DMS153 (cell line): ENCODE measurements at places on chromosomes 6 and 20.
A peak's percentile ranks its signal among the peaks of the same experiment; 100 is the strongest.

GRCh38 chr6:27911956-27912446 is at the start of gene OR2B2:
Gene OR2B2, minus strand, starts transcription at chr6:27912396. Its CDS starts 77 bp downstream, at chr6:27912319.
- no peak for DNase-seq

GRCh38 chr6:167663784-167664443 is 162.8 kb upstream of the AFDN start:
- DNase-seq: no peak

- DNase-seq: no peak
Observed at GRCh38 chr6:32087574-32088486, 21.3 kb downstream of the TNXB start.

DNA sequence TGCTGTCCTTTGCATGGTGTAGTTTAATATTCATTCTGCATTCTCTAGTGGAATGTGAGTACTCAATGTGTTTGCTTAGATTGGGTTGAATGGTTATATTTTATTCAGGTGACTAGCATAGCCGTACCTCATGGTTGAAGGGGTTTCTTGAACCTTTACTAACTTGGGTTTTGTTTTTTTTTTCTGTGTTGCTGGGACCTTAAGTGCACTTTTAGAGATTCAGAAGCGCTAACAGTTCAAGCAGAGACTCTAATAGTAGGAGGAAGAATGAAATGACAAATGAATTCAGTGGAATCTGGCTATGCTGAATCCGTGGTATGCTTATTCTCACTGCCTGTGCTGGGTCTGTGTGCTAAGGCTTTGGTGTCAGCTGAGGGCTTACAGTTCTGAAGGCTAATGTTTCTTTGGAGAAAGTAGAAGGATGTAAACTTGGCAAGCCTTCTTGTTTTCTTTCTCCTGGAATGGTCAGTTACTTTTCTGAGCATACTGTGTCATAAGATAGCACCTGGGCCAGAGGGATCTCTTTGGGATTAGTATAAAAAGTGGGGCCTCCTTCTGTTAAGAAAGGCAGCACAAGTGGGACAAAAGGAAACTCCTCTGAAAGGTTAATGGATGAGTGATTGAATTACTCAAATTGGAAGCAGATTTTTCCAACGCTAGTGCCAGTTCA is 28.7 kb downstream of the RNF144B start:
- DNase-seq: no peak

GRCh38 chr6:11853678-11854407 is 75.2 kb upstream of the ADTRP start:
- no peak for DNase-seq

- no peak for DNase-seq
Observed at GRCh38 chr20:922781-923180, 6.6 kb upstream of the ANGPT4 start.

DNA sequence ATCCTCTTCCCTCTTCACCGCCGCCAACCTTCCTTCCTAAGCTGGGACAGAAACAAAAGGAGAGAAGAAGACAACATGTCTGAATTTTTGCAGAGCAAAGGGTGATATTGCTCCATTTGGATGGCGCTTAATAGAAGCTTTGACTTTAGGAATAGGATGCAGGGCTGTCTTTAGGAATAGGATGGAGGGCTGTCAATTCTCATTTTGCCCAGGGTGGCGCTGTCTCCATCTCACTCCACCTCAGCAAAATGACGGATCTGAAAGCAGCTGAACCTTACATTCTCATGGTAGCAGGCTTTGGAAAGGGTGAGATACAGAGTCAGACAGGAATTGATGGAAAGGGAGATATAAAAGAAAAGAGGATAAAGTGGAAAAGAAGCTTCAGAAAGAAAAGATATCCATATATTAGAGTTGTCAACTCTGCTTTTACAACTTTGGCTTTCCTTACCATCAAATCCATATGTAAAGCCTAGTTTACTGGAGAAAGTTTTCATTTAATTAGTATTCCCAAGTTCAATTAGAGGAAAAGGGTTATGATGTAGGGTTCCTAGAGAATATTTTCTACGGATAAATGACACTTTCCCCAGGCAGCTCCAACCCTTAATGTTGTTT is 2.4 kb downstream of the MTCL3 start:
- DNase-seq: peak; percentile 71

- DNase-seq: no peak
Observed at GRCh38 chr6:51472745-51473487, 614.5 kb downstream of the PKHD1 start.

DNA sequence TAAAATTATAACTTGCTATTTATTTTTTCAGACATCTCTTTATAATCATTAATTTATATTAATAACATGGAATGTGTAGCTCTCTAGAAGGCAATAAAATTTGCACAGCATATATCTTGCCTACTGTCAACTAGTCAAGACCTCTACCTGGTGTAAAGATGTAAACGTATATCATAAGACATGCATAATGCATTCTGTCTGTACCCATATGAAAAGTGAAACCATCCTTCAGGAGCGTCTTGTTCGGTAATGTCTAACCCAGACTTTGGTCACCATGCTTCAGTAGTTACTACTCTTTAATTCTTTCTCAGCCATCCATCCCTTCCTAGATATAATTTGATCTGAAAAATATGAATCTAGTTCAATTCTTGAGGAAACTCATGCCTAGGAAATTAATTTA is 21.0 kb downstream of the CEP43 start:
- DNase-seq: no peak

GRCh38 chr6:117739869-117740268 is 64.6 kb downstream of the NUS1 start:
- DNase-seq: no peak

GRCh38 chr20:56001106-56001785 is 4.1 kb downstream of the CBLN4 start:
- peak; percentile 17 for DNase-seq

DNA sequence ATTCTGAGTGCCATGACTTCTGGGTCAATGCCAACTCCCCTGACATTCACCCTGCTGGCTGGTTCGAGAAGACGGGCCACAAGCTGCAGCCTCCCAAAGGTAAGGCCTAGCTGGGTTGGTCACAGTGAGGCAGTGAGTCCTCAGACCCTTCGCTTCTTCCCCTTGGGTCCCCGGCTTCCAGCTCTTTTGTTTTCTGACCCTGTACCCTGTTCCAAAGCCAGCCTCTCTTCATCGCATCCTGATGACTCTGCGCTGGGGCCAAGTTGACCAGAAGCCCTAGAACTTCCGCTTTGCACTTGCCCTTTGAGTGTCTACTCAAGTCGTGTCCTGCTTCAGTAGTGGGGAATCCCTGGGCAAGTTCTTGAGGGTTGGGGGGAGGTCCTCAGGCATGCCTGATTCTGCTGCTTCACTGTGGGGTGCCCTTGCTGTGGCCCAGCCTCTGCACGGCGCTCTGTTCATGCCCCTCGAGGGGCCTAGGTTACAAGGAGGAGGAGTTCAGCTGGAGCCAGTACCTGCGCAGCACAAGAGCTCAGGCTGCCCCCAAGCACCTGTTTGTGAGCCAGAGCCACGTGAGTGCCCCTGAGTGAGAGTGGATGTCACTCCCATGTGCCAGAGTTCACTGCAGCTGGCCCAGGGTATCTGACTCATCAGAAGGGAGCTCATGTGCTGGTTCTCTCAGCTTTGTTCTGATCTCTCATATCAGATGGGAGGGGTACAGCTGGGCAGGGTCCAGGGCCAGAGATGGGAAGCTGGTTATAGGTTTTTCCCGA is 23.0 kb downstream of the L3MBTL1 start:
- no peak for DNase-seq

- DNase-seq: no peak
Observed at GRCh38 chr6:149951096-149951495, 9.3 kb downstream of the ULBP2 start.

DNA sequence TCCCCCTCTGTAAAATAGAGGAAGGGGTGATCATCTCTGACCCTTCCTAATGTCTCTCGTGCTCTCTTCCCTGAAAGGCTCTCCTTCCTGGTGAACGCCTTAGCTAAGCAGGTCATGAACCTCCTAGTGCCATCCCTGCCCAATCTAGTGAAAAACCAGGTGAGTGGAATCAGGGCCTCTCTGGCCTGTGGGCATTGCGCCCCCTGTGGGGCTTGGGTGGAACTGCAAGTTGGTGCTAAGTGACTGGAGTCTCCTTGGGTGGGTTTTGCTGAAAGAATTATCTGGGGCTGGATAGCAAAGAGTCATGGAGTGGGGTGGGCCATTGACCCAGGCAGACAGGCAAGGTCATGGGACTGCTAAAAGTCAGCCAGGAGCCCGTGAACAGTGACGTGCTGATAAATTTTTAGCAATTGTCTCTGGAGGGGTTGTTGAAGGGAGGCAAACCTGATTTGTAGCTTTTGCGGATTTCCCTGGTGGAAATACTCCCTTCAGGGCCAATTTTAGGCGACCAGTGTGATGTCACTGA is 8.9 kb downstream of the BPIFB1 start:
- peak; percentile 30 for DNase-seq

DNA sequence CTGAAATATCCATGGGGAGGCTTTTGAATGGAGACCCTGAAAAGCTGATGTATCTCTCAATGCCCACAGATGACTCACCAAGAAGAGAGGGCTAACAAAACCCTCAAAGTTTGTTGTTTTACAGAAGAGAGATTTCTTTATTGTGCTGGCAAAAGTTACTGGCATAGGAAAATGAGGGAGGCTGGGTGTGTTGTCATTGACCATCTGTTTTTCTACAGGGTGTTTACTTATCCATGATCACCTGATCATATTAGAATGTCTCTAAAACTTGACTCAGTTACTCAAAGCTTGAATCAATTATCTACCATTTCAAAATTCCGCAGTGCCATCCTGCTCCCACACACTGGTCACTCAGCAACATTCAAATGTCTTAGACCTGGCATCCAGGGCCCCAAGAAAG is 9.8 kb downstream of the NCOA6 start:
- DNase-seq: no peak

DNA sequence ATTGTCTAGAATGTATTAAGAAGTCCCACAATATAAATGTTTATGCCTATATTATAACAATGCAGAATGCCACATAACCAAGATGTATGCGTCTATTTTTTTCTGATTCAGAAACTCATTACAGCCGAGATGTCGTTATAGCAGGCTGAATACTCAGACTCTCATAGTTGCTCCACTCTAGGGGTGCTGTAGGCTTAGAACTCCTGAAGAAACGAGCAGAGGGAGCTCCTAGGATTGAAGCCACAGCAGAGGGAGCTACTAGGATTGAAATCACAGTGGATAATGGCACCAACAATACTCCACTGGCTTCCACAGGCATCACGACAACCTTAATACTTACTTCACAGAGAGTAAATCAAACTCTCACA is 208.9 kb downstream of the KIF16B start:
- no peak for DNase-seq

DNA sequence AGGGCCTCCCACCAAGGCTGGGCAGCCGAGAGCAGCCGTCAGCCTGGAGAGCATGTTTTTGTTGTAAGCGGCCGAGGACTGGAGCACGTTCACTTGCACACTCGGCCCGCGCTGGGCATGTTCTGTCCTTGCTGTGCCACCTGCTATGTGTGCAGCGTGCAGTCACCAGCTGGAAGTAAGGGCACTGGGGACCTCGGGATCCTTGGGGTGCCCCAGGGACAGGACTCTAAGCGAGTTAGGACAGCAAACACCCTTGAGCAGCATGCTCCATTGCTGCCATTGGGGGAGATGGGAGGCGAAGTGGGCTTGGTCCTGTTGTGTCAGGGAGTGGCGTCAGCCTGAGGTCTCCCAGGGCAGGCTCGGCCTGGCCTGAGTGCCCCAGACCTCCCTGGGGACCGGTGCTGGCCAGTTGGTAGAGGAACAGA is 18.6 kb downstream of the DYNLT1 start:
- no peak for DNase-seq

DNA sequence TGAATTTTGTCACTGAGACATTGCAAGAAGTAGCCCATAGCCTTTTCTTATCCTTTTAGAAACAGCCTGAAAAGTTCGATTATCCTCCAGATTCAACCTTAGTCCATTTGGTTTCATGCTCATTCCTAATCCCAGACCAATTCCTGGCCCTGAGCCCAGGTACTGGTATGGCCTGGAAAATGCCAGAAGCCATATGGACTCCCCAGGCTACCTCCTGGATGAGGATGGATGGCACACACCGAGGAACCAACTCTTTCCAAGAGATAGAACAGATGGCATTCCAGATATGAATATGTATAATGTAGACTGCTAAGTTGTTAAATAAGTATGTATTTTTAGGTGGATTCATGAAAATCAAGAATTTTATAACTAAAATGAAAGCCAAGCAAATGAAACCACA is 51.6 kb upstream of the SNAP25 start:
- DNase-seq: no peak

DNA sequence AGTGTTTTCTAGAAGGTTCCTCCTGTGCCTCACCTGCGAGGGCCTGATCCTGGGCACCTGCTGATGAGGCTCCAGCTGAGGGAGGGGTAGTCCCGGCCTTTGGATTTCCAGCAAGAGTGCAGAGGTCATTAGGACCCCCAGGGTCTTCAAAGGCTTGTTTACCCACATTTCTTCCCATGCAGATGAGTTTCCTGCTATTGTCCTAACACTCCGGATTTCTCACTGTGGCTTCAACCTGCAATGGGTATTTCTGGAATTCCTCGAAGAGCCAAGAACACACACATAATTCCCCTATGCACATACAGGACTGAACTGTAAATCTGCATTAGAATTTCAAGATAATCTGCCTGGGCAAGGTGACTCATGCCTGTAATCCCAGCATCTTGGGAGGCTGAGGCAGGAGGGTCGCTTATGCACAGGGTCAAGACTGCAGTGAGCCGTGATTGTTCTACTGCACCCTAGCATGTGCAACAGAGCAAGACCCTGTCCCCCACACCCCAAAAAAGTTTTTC is 53.9 kb downstream of the ADNP start:
- no peak for DNase-seq

DNA sequence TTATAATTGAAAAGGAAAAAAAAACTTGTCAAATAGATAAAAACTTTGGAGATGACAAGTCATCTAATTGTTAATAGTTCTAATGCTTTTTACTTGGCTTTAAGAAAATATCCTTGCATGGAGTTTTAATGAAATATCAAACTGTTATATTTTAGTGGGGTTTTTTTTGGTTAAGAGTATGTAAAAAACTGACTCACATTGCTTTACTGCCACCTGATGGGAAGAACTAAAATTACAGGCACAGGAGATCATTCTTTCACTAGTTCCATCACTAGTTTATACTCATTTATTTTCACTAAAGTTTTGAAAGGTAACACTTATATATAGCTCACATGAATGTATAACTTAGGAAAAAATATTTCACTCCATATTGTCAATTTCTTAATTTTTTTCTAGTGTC is 309.1 kb downstream of the LMBRD1 start:
- no peak for DNase-seq

GRCh38 chr6:25768566-25768965 is 14.0 kb downstream of the SLC17A4 start:
- DNase-seq: no peak

DNA sequence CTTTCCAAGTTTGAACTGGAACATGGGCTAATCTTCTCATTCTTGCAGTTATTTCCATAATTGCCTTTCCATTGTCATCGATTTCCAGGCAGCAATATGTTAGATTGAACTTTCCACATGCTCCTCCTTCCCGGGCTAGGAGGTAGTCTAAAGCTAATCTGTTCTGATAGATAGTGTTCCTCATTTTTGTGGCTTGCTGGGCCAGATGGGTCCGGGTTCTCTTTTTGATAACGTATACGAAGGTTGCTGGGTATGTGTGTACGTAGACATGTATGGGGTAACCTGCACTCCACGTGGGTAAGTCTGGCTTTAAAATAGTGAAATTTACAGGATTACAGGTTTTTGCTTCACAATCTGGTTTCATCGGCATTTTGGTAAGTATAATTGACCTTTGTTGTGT is 14.0 kb upstream of the GMPR start:
- no peak for DNase-seq
